ENCODE measurements at places on chromosomes 5 and 9.
A peak's percentile ranks its signal among the peaks of the same experiment; 100 is the strongest.

DNA sequence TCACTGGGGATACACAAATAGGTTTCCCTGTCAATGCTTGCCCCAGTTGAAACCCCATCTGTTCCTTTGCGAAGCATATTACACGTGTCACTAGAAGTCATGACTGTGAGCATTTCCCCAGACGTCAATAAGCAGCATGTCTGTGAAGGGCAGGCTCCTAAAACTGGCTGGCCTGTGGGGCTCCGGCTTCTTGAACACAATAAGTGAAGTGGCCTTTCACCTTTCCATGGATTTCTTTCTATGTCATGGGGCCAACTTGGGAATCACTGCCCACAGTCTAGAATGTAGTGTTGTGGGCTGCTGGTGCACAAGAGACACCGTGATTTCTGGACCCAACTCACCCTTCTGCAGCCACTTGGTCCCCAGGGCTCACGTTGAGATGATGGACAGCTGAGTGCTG is 60.4 kb upstream of the CTSL start:
- no peak for DNase-seq

DNA sequence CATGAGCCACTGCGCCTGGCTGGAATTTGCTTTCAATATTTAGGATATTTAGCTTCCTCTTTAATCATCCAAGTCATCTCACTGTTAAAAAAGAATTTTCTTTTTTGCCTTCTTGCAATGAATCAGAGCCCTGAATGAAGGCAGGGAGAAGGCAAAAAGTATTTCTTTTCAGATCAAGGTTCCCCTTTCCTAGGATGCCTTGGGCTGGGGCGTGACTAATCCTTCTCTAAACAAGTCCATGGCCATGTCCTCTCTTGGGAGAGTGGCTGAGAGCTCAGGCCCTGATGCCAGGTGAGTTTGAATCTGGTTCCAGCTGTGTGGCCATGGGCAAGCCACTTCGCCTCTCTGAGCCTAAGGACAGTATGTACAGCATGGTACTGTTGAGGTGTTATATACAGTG is 84.8 kb upstream of the NEURL1B start:
- no peak for DNase-seq

GRCh38 chr5:139875957-139876356 is 80.3 kb downstream of the PSD2 start:
- DNase-seq: no peak

- no peak for DNase-seq
Observed at GRCh38 chr9:94826644-94827410, 100.3 kb downstream of the AOPEP start.

DNA sequence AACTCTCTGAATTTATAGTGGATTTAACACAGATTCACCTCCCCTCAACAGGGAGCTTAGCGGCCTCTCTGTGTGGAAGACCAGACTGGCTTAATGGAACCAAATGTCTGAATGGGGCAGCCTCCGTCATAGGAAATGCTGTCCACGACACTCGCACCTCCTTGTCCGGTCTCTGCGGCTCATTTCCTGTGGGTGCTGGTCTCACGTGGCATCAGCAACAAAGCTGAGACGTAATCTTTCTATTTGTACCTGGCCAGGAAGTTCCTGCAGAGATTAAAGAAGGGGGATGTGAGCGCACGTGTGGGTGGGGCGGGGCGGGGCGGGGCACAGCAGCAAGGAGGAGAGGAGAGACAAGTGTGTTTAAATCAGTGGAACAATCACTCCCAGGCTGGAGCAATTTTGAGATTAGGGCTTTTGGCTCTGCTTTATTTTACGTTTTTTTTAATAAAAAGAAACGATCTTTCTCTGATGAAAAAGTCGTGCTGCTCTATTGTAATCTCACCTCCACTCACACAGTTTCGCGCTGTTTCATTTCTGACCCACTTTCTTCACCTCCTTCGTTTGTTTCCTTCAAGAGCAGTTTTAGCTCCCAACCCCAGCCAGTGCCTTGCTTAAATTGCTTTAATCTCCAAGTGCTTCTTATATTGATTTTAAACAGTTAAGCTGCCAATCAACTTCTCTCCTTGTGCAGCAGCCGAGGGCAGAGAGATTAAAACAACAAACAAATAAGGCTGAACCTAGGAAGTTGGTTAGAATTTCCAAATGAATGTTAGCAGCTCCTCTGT is 132.2 kb upstream of the ASTN2 start:
- DNase-seq: no peak

- DNase-seq: peak; percentile 13
Observed at GRCh38 chr9:79254900-79255650, 316.7 kb upstream of the TLE4 start.

DNA sequence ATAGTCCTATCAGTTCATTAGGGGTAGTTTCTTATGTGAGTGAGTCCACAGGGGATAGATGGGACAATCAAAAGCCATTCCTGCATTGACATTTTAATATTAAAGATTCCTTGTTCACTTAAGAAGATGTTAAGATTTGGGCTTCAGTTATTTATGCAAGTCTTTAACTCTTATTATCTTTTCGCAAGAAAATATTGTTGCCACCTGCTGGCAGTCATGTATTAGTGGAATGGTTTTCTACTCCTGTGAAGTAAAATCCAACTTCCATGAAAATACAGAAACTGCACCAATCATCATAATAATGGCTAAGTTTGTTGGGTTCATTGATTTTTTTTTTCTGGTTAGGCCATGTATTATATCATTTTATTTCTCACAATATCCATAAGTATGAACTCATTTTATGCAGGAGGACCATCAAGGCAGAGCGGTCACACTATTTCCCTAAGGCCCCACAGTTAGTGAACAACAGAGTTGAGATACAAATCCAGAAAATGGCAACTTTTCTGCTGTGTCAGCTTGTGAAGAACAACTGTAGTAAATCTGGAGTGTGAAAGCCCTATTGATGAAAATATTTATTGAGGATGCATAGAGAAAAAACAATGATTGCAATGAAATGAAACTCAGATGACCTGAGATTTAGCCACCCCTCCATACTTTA is 88.5 kb upstream of the TXNDC8 start:
- peak; percentile 19 for DNase-seq

DNA sequence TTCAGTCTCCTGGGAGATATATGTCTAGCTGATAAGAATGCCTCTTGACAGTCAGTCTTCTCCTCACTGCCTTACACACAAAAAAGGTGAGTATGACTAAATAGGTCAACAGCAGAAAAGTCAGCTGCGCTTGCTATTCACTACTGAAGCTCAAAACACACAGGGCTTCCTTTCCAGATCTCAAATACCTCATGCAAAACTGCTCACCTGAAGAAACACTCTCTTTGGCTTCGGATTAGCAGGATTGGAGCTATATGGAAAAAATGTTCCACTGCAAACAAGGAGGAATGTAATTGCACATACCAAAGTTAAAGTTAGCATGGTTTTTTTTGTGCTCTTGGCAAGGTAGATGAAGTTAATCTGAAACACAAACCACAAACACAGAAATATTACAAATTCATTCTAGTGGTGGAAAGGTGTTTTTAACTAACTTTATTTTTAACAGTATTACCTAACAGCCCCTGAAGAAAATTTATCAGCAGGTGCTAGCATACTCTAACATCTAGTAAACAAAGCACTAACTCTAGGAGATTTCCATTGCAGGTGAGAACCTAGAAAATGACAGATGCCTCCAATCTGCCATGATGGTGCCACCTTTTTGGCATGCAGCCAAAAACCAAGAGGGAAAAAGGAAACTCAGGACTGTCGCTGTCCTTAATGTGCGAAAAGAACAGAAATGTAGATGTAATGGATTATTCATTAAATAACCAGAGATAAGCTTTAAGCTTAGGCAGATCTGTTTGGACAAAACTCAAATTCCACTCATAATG is 31.8 kb downstream of the ERMP1 start:
- DNase-seq: no peak

DNA sequence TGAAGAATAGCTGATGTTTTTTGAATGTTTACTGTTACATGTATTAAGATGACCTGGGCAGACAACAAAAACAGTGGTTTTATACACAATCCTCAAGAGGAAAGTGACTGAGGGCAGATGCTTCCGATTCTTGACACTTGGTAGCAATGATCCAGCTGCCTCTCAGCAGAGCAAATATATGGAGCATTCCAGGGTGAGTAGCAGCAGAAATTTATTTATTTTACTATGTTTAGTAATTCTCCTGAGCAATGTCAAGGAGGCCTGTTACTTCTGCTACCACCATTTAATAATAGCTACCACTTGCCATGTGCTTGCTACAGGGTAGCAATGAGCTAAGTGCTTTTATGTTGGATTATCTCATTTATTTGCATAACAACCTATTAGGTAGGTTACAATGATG is 69.1 kb upstream of the NR3C1 start:
- DNase-seq: no peak

GRCh38 chr5:165495829-165496380 is 1990.5 kb downstream of the MAT2B start:
- DNase-seq: no peak

- no peak for DNase-seq
Observed at GRCh38 chr5:66518753-66519152, 77.4 kb upstream of the MAST4 start.

- no peak for DNase-seq
Observed at GRCh38 chr9:22008384-22008716, 755 bp downstream of the CDKN2B start.

DNA sequence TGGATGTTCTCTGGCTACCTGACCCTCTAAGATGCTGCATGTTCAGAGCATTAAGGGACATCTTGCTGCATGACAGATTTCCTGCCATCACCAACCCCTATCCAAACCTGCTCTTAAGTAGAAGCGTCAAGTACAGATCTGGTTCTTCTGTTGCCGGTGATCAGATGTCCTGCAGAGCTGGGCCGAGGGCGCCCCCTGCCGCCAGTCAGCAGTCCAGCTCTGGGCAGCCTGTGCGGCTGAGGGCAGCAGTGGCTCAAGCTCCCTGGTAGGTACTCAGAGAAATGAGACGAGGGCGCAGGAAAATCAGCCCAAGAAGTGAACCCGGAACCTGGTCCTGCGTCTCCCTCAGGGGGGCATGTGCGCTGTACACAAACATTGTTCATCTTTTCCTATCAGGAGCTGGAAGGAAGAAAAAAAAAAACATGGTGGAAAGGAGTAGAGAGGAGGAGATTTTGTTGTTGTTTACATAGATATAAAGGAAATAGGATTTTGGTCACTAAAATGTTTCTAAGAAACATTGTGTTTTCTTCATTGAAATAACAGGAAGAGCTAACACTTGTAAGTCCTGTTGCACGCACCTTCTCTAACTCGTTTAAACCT is 95.8 kb downstream of the CFAP90 start:
- DNase-seq: peak; percentile 0

- no peak for DNase-seq
Observed at GRCh38 chr9:85702726-85703289, 38.9 kb downstream of the AGTPBP1 start.

DNA sequence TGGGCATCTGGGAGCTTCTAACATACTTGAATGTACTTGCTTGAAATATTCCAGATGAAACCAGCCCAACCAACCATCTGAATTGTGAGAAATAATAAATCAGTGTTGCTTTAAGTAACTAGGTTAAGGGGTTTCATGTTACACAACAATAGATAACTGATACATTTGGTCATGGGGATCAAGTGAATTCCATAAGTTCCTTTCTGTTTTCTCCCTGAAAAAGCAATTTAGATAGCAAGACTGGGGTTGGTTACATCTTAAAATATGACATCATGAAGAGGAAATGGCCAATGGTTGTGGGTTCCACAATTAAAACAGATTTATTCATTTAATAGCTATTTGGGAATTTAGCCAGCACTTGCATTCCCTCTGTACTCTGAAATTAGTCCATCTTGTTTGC is 559.7 kb downstream of the TLR4 start:
- DNase-seq: no peak

DNA sequence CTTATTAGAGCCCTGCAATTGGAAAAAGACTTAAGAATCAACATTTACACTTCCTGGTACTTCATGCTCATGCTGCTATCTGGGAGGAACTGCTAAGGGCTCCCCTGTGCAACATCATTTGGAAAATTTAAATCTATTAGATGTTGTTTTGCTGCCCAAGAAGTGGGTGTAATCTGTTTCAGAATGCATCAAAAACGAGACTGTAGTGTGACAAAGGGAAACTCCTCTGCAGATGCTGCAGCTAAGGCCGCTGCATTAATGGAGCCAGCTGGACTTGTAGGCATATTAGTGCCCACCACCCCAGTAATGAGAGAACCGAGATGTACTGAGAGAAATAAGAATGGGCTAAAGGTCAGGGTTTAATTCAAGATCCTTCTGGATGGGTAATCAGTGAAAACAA is 11.1 kb upstream of the PAIP1 start:
- no peak for DNase-seq

DNA sequence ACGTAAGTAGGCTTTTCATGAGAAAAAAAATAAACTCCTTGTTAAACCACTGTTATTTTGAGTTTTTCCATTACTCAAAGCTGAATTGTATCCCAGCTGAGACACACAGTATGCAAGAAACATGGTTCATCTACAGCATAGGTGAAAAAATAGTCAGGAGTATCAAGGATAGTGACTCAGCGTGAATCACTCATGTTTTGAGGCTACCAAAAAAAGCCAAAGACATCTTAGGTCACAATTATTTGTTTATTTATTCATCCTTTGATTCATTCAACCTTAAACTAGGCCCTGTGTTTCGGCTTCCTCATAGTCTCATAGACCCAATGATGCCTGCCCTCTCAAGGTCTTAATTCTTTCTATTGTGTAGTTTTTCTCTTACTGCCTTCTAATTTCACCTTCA is 32.9 kb upstream of the STX17 start:
- DNase-seq: peak; percentile 58

GRCh38 chr5:98179791-98180755 is 593.4 kb upstream of the RGMB start:
- DNase-seq: no peak

GRCh38 chr5:101159006-101159405 is 255.9 kb upstream of the ST8SIA4 start:
- no peak for DNase-seq

DNA sequence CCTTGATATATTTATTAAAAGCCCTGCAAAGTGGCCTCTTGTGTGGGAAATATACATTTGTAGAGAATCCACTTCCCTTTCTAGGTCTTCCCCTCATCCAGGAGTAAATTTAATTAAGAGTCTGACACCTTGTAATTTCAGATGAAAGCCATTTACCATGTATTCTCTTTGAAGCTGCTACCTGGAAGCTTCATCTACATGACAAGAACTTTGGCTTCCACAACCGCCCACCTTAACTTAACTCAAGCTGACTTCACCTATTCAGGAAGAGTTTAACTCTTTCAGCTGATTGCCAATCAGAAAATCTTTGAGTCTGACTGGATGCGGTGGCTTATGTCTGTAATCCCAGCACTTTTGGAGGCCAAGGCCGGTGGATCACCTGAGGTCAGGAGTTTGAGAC is 899.9 kb downstream of the TAF11L14 start:
- DNase-seq: no peak

- DNase-seq: no peak
Observed at GRCh38 chr9:112750764-112751055, 150 bp downstream of the SNX30 start.
